ENCODE measurements at places on chromosomes 2 and 18.
A peak's percentile ranks its signal among the peaks of the same experiment; 100 is the strongest.

DNA sequence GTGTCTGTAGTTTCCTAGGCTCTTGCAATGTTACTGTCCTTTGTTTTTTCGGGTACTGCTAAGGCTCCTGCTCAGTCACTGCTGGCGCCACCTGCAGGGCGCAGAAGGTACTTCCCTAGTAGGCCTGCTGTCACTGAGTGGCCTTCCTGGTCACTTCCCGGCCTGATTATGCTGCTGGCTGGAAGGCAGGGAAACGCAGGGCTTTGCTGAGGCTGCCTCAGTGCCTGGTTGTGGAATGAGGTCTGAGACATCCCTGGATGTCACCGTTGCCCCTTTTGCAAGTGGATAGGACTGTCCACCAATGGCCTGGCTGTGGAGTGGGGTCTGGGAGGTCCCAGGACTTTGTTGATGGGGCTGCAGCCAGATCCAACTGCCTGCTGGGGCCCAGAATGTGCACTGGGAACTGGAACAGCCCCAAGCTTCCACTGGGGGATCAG, 13.1 kb downstream of the DAW1 start:
- DNase-seq: no peak

- no peak for DNase-seq
Observed at GRCh38 chr2:164785457-164785856, 56.2 kb downstream of the COBLL1 start.

DNA sequence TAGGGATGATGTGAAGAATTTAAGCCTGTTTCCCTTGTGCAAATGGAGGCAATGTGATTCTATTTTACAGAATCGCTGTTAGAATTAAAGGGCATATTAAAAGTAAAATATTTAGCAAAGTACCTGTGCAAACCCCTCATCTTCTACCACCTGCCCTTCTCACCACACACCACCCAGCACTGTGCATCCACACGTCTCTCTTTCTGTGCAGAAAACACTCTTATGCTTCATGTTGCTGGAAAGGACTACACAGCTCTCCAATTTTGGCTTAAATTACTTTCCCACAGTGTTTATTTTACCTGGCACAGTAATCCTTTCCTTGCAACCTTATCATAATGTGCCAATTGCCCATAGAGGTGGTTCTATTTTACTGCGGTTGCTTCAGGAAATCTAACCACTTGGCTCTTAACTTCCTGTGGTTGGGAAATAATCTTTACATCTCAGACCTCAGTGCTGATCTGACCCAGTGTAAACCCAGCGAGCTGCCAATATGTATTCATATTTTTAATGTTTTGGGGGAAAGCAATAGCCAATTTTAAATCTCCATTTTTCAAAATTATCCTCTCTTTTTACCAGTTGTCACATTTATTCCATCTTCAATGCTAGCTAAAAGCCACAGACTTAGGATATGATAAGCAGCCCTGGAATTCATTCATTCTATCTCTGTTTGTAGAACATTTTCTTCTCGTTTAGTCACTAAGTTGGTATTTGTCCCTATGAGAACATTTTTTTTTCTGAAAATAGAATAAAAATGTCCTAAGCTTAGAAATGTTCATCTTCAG, 250.9 kb downstream of the DSEL start:
- no peak for DNase-seq

GRCh38 chr2:6968319-6969100, 51.3 kb downstream of the RNF144A start:
- no peak for DNase-seq

DNA sequence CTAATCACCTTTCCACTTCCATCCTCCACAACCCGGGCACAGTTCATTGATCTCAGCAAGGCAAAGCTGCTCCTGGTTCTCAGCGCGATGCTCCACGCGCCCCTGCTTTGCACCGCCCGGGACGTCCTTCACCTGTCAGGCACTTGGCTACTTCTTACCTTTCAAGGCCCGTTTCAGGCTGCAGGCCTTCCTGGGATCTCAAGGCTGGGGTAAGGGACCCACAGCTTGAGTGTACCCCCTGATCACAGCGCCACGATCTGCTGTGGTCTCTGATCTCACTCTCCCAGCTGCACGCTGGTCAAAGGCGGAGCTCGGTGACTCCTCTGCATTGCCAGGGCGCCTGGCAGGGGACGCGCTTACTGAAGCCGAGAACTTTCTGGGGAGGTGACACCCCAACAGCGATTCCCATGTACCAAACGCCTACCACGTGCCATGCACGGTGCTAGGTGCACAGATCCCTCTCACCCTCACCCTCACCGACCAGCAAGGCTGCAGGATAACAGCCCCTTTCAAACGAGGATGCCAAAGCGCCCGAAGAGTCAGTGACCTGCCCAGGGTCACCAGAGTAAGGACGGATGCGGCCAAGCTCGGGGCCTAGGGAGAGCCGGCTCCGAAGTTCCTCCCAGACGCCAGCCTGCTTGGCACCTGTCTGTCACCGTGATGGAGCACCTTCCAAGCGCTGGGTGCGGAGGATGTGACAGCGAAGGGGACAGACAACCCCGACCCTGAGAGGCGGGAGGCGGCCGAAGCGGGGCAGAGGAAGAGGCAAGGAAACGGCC, 818 bp downstream of the ITGB1BP1 start:
- DNase-seq: peak; percentile 20

DNA sequence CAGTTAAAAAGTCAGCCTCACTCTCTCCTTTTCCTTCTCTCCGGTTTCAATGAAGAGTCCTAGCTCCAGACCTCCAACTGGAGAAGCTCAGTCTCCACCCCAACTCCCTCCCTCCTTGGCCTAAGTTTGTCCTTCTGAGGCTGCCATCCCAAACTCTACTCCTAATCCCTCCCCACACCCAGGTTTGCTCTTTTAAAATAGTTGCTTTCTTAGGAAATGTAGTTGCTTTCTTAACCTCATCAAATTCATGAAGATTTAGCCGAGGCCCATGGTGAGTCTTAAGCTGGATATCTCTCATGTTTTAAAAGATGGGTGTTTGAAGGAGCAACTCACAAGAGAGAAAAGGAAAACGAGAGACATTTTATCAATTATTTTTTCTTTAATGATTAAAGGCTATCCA, 937 bp upstream of the LANCL1 start:
- DNase-seq: no peak

- no peak for DNase-seq
Observed at GRCh38 chr2:79638410-79638809, 125.6 kb downstream of the CTNNA2 start.

- no peak for DNase-seq
Observed at GRCh38 chr2:98142106-98142791, 55.3 kb downstream of the VWA3B start.

- peak; percentile 12 for DNase-seq
Observed at GRCh38 chr2:157898591-157898996, 22.5 kb upstream of the ACVR1 start.

DNA sequence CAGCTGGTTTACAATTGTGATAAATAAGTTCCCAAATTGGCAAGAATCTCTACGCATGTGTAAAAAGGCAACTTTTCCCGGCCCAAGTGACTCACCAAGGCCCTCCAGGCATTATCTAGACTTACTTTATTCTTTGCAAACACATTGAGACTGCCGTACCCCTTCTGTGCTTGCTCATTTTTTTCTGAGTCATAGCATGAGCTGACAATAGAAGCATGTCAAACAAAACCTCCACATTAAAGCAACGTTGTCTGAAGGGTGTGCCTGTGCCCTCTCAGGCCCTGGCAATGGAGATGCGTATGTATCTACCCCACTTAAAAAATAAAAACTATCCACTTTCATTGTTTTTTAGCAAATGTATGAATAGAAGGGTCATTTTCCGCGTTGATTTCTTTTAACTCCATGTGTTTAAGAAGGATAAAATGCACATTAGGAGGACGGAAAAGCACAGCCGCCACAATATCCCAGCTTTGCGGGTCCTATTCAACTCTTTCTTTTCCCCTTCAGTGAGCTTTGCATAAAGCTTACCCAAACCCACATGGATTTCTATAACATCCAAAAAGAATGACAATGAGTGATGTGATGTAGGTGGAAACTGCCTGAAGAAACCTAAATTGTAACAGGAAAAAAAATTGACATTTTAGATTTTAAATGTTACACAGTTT, 298.2 kb downstream of the CDCA7 start:
- no peak for DNase-seq

- DNase-seq: no peak
Observed at GRCh38 chr2:104332731-104333130, 521.2 kb upstream of the POU3F3 start.

- DNase-seq: no peak
Observed at GRCh38 chr2:200604571-200605255, 18.9 kb downstream of the AOX1 start.

DNA sequence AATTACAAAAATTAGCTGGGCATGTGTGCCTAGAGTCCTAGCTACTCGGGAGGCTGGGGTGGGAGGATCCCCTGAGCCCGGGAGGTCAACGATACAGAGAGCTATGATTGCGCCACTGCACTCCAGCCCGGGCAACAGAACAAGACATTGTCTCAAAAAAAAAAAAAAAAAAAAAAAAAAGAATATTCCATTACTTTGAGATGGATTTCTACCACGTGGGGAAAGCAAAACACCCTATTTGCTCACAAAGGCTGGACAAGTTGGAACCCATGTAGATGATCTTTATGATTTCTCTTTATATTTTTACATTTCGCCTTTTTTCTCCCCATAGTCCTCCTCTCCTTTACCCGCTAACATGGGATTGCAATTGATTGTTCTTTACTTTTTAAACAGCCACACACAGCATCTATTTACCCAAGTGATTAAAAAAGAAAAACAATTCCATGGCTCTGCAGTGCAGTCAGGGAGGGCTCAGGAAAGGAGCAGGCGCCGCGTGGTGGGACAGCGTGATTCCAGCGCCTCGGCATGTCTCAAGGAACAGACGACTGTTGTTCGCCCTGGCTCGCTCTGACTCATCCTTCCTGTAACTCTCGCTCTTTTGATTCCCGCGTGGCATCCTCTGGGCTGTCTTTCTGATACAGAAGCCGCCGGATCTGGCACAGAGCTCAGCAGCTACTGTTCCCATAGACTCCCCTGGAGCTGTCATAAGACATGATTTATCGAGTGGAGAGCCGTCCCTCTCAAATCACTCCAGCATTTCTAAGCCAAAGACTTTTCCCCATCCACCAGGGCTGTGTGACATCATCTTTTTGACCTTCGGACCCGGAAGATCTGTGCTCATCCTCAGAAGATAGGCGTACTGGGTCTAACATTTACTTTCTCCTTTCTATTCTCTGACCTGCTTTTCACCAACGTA, 230.4 kb upstream of the AGAP1 start:
- no peak for DNase-seq

- DNase-seq: no peak
Observed at GRCh38 chr18:76479351-76480238, 15.4 kb downstream of the ZNF516 start.

DNA sequence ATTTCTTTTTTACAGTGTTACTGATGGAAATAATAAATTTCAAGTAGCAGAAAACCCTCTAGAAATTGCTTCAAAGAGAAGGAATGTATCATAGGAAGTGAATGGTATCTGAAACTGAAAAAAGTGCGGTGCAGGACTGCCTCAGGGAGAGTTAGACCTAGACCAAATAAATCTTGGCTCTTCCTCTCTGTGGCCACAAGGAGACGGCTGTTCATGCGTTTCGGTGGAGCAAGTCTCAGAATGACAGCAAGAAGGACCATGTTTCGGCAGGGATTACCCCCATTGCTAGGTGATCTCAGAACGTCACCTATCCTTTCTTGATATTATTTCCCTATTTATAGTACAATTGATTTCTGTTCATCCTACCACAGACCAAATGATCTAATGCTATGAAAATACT, 522.3 kb downstream of the SOX11 start:
- no peak for DNase-seq

- DNase-seq: no peak
Observed at GRCh38 chr2:42918041-42918440, 125.7 kb upstream of the HAAO start.

- no peak for DNase-seq
Observed at GRCh38 chr18:6399776-6400175, 14.9 kb downstream of the L3MBTL4 start.

DNA sequence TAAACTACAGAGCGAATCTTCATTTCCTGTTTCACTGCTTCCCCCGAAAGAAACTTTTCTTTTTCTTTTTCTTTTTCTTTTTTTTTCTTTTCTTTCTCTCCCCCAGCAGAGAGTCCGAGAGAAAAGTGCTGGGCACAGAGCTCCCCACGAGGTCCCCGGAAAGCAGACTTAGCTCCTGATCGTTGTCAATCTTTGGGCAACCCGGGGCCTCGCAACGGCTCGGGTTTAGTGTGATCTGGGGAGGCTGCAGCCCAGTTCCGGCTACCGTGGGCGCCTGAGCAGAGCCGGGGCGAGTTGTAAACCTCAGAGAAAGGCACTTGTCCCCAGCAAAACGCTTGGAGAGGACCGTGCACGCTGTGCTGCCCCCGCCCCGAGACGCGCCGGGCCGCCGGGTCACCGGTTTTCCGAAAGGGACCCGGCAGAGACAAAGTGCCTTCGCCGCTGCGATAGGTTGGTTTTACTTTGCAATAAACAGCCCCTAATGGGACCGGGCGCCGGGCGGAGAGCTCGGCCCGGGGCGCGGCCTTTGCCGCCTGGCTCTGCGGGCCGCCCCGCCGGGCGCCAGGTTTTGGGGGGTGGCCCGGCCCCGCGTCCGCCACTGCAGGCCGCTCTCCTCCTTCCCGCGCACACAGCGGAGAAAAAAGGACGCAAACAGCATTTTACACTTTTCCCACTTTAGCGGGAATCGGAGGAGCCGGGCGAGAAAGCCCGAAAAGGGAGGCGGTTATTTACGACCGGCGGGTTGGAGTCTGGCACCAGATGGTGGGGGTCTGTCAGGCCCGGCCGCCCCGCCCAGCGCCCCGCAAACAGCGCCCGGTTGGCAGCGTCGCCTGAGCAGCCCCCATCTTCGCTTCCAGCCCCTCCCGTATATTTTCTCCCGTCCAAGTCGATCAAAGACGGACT, 136.0 kb downstream of the INSIG2 start:
- DNase-seq: peak; percentile 12

GRCh38 chr2:111715987-111716904, 167.7 kb downstream of the ANAPC1 start:
- no peak for DNase-seq

DNA sequence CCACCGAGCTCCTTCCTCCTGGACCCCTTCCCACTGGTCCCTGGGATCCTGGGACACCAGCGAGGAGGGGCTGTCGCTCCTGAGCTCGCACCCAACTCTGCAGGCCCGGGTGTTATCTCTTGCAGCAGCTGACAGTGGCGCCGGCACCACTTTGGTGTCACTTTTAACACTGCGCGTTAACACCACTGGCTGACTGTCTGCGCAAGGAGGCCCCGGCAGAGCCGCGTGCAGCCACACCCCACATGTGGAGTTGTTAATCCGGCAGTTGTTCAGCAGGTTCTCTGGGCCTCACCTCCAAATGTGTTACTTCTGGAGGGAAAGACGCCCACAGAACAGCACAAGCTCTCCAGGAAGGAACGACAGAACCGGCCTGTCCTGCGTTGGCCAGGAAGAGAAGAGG, 155.0 kb upstream of the GLI2 start:
- DNase-seq: no peak

DNA sequence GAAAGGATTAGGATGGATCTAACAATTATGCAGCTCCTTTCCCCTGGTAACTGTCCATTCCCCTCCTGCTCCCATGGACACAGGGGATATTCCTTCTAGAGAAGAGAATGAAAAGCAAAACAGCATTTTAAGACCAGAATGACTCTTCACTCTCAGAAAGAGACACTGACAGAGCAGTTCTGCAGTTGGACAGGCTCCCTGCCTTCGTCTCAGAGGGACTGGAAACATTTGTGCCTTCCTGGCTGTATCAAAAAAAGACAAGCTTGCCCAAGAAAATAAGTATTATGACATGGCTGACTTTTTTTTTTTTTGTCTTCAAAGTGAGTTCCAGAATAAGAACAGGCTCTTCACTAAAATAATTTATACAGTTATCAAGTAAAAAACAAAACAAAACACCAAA, 9.5 kb downstream of the PID1 start:
- no peak for DNase-seq

GRCh38 chr2:169006665-169007064, 24.5 kb downstream of the ABCB11 start:
- DNase-seq: no peak

- DNase-seq: no peak
Observed at GRCh38 chr2:82795446-82795845, 1663.6 kb downstream of the SUCLG1 start.
